Right forelimb (tissue), 1 donor: ENCODE measurements at places on chromosomes 1 and 21.

DNA sequence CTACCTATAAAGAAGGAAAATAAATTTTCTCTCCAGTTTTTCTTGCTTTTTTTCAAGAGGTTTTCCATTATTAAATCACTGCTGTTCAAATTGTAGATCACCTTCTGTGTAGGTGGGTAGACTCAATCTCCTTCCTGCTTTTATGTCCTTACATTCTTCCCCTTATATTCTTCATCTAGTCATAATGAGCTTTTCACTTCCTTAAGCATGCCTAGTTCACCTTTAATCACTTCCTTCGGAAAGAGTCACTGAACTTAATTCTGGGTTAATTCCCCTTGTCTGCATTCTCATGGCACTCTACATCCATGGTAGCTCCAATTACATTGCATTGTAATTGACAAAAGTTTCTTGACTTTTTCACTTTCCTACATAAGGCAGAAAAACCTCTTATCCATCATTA is 6.1 kb upstream of the FAM177B start:
- DNase-seq: no peak

GRCh38 chr1:225468270-225469020 is 40.6 kb upstream of the LBR start:
- peak; percentile 27 for DNase-seq

DNA sequence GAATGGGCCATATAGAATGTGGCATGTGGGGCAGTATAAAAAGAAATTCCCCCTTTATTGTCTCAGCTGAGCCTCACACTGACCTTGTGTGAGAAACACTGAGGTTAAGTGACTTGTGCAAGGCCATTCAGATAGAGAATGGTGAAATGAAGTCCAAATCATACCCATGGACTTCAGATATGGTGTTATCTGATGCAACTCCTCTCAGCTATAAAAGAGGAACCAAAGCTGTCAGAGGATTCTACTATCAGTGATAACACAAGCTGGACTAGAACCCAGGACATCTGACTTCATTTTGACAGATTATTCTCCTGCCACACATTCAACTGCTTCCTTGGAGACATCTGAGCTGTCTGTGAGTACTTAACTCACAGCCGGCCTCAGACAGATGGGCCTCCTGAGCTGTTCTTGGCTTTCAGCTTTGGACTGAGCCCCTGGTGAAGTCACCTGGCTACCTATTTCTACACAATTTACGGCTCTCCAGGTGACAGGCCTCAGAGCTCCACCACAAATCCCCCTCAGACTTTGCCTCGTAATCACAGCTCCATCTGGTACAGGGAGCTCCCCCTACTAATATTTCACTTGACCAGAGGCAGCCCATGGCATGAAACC is 104.6 kb downstream of the PLXNA2 start:
- no peak for DNase-seq

DNA sequence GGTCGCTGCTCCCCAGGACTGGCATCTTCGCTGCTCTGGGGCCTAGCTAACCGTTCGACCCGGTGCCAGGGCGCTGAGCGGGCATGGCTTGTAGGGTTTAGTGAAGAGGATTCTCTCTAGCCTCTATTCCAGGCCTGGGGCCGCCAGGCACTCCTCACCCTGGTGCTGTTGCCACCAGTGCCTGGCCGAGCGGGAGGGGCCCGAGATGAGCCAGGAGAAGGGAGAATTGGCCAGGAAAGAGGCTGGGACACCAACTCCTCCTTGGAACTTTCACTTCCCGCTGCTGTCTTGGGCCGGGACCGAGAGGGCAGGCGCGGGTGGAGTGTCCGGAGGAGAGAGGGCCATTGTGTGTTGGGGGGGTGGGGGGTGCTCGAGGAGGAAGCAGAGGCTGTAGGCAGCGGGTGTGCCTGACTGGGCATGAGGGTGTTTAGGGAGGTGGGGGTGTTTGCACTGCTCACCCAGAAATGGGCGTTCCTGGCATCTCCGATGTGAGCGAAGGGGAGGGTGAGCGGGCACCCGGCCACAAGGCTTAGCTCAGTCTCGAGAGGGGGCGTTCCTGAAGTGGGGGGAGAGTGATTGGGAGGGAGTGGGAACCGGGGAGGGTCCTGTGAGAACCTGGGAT is 772 bp downstream of the ADAM15 start:
- DNase-seq: peak; percentile 69

DNA sequence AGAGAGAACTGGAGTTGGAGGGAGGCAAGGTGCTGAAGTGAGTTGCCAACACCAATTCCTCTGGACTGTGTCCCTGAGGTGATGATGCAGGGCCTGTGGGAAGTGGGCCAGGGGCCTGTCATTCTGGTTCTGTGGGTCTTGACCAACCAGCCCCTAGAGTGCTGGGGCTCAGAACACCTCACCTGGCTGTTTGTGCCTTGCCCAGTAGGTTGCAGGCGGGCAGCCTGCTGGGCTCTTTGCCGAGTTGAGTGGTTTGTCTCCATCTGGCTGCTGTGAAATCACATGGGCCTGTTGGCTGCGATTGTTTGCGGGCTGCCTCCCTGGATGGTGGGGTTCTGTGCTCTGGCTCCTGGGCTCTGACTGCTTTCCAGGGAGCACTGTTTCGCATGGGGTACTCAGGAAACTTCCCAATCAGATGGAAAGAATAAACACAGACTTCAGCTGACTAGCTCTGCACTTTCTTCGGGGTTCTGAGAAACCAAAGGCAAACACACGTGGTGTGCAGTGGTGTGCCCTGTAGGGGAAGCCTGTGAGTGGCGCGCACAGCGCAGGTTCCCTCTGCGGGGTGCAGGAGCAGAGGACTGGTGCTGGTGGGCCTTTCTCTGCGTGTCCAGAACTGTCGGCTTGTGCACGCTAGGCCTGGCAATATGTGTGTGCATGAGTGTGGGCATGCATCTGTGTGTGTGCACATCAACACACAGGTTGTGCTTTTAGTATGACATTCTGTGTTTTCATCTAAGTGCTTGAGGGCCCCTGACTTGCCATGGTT is 95.1 kb downstream of the RHOU start:
- peak; percentile 41 for DNase-seq

GRCh38 chr1:51623025-51623424 is 6.1 kb downstream of the OSBPL9 start:
- no peak for DNase-seq

GRCh38 chr1:90262286-90262685 is 267.4 kb downstream of the ZNF326 start:
- no peak for DNase-seq
